Lower leg skin (tissue), 4 donors: ENCODE measurements at places on chromosomes 7 and 10.

DNA sequence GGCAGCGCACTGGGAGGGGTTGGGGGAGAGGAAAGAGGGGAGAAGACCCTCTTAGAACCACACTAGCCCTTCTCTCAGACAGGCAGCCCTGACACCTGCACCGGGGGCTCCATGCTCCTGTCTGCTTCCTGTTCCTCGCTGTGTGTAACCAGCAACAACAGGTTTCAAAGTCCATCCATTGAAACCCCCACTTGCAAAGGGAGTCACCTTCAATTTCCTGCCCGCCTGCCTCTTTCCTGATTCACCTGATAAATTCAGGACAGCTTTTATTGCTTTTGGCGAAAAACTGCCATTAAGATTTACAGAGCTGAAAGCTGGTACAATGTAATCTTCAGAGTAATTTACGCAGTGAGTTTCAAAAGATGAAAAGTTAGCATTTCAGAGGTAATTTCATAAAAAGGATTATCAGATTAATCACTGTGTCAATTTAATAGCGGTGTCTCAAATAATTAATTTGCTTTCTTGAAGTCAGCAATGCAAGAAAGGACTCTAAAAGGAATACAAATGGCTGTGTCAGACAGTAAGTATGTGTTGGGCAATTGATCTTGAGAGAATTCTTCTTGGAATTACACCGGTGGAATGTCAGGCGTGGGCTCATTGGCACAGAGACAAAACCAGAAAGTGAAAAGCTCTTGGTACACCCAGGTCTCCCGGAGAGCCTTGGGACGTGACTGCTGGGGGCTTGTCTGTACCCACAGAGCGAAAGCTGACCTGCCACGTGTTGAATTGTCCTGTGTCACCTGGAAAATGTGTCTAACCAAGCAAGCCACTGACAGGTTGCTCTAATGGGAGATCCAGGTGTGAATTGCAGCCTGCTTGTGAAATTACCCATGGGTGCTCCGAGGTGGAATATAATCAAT, 60.7 kb downstream of the TMEM209 start:
- peak; percentile 36 for DNase-seq

GRCh38 chr10:1348773-1349050, 292.5 kb downstream of the WDR37 start:
- no peak for DNase-seq

DNA sequence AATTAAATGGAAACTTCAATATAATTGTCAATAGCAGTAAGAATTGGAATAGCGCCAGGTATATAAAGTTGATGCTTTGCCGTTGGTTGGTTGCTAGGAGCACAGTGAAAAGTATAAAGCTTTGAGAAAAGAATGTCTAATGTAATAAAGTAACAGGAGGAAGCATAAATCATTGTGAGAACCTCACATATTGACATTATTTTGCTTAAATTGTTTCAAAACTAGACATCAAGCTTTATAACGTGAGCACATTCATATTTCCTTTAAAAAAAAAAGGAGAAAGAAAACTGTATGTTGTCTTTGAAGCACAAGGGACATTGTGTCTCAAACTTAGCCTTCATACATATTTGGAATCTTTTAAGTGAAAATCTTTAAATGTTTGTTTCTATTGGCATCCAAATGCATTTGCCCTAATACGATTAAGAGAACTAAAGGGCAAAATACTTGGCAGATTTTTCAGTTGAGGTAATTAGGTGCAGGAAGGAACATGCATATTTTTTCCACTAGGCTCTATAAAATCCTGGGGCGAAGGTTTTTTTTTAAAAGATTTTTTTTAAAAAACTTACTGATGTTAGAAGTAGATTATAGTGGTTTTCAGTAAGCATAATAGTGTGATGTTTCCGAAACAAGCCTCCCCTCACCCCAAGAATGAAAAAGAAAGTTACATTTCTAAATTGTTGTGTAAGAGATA, 92.4 kb downstream of the ARID5B start:
- no peak for DNase-seq

- no peak for DNase-seq
Measured at GRCh38 chr10:10854725-10855124, 162.9 kb upstream of the CELF2 start.

DNA sequence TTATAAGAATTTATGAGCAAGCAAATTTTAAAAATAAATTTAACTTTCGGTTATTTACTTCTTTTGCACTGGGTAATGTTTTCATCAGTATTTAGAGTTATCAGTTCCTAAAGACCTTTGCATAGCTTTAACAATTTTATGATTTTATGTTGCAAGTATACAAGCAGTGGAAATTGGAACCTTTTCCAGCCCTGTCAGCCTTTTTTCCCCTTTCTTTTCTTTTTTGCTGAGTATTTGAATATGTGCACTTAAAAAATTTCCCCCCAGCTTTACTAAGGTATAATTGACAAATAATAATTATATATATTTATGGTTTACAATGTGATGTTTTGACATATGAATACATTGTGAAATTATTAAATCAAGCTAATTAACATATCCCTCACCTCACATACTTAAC, 62.6 kb downstream of the MKLN1 start:
- no peak for DNase-seq

- DNase-seq = peak; percentile 56
Measured at GRCh38 chr7:44402401-44403060, 77.1 kb upstream of the CAMK2B start.

DNA sequence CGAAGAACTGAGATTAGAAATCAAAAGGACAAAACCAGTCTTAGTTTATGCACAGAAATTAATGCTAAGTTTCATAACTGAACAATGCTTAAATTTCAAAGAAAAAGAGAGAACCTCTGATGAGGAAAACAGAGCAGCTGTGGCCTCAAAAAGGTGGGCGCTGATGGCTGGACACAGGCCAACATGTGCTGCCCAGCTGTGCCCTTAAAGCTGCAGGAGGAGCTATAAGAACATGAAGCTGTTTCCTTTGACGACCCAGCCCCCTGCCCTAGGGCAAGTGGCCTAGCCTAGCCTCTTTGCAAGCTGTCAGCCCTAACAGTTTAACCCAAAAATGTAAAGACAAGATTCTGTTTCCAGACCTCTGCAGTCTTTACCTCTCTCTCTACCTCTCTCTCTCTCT, 107.7 kb downstream of the GRID1 start:
- peak; percentile 71 for DNase-seq

DNA sequence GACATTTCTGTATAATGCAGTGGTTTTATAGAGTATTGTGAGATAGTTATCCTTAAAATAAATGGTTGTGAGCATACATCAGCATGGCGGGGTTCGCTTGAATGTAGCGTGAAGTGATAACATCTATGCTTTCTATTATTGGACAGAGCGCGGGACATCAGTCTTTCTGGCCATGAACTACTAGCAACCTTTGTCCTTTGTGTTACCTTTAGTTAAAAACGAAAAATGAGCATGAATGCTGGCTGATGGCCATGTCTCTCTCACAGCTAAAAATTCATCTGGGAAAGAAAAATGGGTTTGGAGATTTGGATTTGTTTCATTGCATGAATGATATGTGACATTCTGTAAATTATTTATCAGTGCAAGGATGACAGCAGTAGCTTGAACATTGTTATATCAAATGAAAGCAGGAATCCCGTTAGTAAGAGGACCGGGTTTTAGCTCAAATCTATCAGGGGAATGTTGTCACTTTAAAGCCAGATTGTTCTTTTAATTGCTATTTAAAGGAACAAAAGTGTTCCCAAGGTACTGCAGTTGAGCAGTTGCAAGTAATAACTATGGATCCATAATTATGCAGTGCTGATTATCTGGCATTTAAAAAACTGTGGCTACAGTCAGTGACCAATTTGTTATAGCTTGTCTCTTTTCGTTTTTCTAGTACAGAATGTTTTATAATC, 131.0 kb downstream of the KAT6B start:
- no peak for DNase-seq

DNA sequence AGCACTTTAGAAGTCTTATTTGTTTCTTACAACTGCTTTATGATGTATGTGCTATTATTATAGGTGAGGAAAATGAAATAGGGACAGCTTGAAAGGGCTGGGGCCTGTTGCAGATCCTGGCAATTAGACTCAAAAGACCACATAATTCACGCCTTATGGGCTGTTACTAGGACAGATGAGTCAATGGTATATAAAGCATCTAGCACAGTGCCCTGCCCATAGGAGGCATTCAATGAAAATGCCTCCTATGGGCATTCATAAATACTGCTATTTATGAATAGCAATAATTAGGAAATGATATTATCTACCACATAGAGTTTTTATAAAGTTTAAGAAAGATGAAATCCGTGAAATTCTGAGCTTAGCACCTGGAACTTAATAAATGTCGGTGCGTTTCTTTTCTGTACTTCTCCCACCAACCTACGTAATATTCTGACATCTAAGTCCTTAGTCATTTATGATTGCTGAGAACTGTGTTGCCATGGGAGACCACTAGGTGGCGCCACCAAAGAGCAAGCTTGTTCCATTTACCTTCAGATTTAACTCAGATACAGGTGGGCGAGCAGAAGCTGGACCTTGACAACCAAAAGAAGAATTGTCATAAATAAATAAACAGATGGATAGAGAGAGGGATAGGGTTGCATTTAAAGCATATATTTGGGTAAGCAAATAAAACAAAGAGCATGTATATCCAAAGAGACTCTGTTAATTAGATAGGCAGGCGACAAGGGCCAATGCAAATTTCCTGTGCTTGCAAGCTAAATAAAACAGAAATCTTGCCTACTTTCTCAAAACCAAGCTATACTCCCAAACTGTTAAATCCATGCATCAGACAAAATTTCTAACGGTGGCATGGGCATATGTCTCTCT, 699.9 kb downstream of the INHBA start:
- DNase-seq = no peak

- DNase-seq = no peak
Measured at GRCh38 chr10:120386896-120387295, 70.1 kb upstream of the PLPP4 start.

GRCh38 chr7:15801551-15801950, 115.1 kb upstream of the MEOX2 start:
- no peak for DNase-seq

- DNase-seq = no peak
Measured at GRCh38 chr7:28219793-28220192, 39.2 kb upstream of the JAZF1 start.
